ENCODE measurements at places on chromosomes 13 and 19. TPM values are rescaled to one million over a fixed set of nuclear protein-coding genes. Genes with fewer than 3 reads are reported as not detected.

Gene CXCL17
- total RNA-seq, result 2.9 TPM

DNA sequence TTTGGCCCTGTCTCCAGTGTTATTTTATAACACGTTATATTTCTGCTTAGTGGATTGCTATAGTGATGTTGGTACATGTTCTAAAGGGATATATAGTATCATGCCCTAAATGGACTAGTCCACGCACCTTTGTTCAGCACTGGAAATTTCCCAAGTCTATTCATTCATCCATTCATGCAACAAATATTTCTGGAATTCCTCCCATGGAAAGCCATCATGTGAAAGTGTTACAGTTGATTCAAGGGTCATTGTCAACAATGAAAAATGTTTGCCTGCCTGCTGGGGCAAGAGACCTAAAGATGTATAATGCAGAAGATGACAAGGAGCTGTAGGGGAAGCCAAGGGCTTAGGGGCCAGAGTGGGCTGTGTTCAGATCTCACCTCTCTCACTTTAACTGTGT, 10.8 kb upstream of the HSPH1 start:
- no peak overlapping the region for H3K4me3 ChIP-seq
- no peak overlapping the region for H3K27ac ChIP-seq
- H3K27me3 ChIP-seq, result no peaks in the 10 kb centered on the region
- H3K4me1 ChIP-seq, result no peaks in the 10 kb centered on the region
- DNase-seq, result no peak

DNA sequence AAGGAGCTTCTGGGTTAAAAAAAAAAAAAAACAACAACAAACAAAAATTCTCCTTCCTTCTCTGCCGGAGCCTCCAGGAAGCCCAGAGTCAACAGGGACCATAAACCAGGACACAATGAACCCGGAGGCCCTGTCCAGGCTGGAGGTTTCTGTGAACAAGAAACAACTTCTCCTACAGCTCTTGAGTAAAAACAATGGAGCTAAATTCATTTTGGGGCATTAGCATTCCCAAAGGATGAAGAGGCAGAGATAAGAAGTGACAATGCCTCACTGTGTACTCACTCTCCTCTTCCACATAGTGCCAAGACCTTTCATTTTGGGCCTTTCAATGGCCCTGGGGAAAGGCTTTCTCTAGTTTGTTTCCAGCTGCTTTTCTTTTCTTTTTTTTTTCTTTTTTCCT, 9.0 kb downstream of the RHPN2 start:
- no peak overlapping the region for H3K4me3 ChIP-seq
- H3K27ac ChIP-seq, result no peak overlapping the region
- H3K4me1 ChIP-seq, result no peaks in the 10 kb centered on the region
- H3K36me3 ChIP-seq, result no peaks in the 10 kb centered on the region

Gene KLK4
- not detected for total RNA-seq

DNA sequence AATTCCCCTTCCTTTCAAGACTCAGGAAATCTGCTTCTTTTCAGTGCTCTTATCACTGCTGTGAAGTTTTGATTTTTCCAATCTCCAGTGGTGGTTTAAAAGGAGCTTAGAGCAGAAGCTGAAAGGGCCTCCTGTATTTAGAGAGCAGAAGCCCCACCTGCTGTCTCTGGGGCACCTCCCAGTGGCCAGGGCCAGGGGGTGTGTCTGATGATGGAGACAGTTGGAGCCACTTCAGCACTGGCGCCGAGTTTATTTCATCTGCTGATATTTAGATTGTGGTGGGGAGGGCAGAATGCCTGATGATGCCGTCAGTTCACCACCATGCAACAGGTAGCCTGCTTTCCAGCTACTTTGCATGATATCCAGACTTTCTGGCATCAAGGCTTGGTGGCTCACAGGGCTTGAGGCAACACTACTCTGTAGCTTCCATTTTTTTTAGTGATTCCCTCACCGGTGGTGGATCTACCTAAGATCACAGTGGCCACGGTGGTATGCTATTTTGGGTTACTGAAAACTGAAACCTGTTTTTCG, 371.9 kb downstream of the KCNRG start:
- H3K4me3 ChIP-seq, result no peak overlapping the region
- no peaks in the 10 kb centered on the region for H3K36me3 ChIP-seq
- H3K27me3 ChIP-seq, result no peaks in the 10 kb centered on the region
- DNase-seq, result no peak

GRCh38 chr13:65881561-65882155, 1348.5 kb downstream of the PCDH9 start:
- no peak overlapping the region for H3K4me3 ChIP-seq
- H3K4me1 ChIP-seq, result no peaks in the 10 kb centered on the region
- H3K36me3 ChIP-seq, result no peaks in the 10 kb centered on the region
- no peak for DNase-seq
- H3K27ac ChIP-seq, result no peak overlapping the region
- H3K27me3 ChIP-seq, result no peaks in the 10 kb centered on the region

Measured in vagina (tissue), 2 donors.